ENCODE measurements at places on chromosomes 11 and 22. TPM values are rescaled to one million over a fixed set of nuclear protein-coding genes. Genes with fewer than 3 reads are reported as not detected.

The PRRG4 gene
- 0.16 TPM for total RNA-seq

The GNB1L gene
- 11.2 TPM for total RNA-seq

The AGBL2 gene
- total RNA-seq, result 2.8 TPM

The PRODH gene
- total RNA-seq, result 0.16 TPM

The ARHGAP42 gene
- 21.7 TPM for total RNA-seq

The OTOG gene
- not detected for total RNA-seq

The TMPRSS6 gene
- not detected for total RNA-seq

The BDNF gene
- 6.5 TPM for total RNA-seq

The TRPM5 gene
- total RNA-seq, result not detected

The JRKL gene
- total RNA-seq, result 3.6 TPM

The BEST1 gene
- 0.51 TPM for total RNA-seq

The CNGA4 gene
- under 0.01 TPM for total RNA-seq

The ELFN2 gene
- total RNA-seq, result 9.0 TPM

The TIGD3 gene
- total RNA-seq, result 0.25 TPM

The TCIRG1 gene
- total RNA-seq, result 147 TPM

The CPT1B gene
- not detected for total RNA-seq

The MFRP gene
- not detected for total RNA-seq

The MPZL2 gene
- total RNA-seq, result 3.8 TPM

The OR6A2 gene
- total RNA-seq, result not detected

The OR8G1 gene
- not detected for total RNA-seq

Data from mesangial cell (primary cell).